ENCODE measurements at places on chromosomes 2 and 18.
A peak's percentile ranks its signal among the peaks of the same experiment; 100 is the strongest.

GRCh38 chr18:31246460-31246859 is 71.5 kb upstream of the DSG1 start:
- no peak for DNase-seq

- DNase-seq = no peak
Measured at GRCh38 chr18:54466248-54467005, 108.7 kb downstream of the C18orf54 start.

DNA sequence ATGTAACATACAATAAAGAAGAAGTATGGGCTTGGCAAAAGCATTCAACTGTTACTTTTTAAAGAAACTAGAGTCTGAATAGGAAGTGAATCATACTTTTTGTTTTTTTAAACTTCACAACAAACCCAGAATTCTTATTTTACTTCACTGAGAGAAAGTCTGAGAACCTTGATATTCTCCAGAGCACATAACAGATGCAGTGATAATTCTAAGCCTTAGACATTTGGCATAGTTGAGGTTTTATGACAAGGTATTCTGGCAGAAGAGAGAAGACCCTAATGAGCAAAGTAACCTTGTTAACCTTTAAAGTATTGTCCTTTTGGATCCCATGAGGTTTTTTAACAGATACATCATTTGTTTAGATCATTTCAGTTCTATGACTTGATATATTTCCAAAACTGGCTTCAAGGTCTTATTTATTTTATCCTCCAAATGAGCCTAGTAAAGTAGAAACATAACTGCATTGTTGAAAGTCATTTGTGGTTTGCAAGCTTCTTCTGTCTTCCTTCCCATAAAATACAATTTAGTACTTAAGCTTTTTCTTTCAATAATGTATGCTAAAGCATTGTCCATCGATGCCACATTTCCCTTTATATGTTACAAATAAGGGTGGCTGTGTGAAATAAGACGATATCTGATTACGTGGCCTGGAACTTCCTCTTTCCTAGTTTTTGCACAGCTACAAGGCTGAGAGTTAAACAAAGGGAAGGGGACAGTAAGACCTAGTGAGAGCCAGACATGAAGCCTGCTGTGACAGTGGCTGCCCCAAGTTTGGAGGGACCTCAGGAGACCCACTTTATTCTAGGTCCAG is 86.1 kb upstream of the ITPRID2 start:
- DNase-seq = no peak

DNA sequence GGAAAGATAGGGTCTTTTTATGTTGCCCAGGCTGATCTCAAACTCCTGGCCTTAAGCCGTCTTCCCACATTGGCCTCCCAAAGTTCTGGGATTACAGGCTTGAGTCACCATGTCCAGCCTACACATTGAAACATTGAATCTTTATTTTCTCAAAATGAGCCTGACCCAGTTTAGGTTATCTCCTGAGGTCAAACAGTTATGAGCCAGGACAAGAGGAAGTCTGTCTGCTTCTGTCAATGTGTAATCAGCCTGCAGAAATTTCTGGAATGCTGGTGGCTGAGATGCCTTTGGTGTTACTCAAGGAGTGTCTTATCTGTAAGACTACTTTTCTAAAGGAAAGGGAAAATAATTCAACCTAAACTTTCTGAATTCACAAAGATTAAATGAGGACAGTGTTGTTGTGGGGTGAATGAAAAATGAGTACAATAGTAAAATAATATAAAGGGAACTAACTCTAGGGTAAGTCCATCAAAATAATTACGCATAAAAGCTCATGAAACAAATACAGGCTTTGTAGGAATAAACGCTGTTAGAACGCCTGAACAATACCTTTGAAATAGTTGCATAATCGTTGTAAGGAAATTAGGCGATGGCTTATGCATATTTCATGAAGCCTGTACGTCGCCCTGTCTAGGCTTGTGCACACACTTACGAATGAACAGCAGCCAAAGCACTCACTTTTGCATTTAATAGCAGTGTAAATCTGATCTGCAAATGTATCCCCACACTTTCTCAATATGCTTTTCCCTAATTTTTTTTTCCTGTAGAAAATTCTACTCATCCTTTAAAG is 260.8 kb downstream of the RDH14 start:
- DNase-seq = no peak

GRCh38 chr2:209334188-209335017 is 89.4 kb upstream of the MAP2 start:
- DNase-seq = peak; percentile 32

DNA sequence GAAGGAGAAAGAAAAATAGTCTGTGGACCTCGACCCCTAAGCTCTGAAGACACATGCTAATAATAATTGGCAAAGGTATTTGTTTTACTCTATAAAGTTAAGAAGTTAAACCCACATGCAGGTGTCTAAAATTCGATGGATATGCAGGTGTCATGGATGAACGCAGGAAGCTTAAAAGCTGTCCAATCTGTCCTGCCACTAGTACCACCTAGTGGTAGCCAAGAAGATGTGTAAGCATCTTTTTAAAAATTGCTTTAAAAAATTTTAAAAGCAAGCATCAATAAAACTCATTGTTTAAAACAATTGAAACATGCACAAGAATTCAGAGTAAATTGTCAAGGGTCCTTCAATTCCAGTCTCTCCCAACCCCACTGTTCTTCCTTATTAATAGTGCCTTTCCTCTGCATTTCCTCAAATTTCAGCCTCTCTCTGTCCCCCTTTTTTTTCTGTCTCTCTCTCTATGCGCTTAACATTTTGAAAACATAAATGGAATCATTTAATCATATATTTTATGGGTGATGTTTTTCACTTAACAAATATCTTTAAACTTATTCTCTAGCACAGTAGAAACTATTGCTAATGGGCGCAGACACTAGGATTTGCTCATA is 30.6 kb upstream of the PPP3R1 start:
- peak; percentile 12 for DNase-seq

DNA sequence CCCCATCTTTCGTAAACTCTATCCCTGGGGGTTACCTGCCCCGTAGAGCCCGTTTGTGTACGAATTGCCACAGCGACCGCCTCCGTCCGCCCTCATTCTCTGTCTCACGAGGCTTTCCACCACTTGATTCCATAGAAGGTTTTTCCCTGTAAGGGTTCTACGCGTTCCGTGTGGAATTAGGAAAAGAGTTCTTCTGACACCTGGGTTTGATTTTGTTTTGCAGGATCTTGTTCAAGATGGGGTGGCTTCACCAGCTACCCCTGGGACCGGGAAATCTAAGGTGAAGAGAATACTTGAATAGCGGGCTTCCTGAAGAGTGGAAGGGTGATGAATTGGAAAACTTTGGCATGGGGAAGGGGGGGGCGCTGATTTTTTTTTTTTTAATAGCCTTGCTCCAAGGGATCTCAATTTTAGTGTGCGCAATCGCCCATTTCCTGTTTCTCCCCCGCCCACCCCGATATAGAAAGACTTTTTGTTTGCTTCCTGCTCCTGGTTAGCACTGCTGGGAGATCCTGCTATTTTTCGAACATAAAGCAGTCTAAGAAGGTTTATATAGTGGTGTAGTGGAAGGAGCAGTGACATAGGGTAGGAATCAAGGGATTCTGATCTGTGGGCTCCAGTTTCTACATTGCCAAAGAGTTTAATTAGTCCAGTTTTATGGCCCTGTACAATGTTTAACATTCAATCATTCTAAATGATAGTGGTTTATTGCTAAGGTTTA is 564 bp downstream of the GCC2 start:
- DNase-seq = no peak

DNA sequence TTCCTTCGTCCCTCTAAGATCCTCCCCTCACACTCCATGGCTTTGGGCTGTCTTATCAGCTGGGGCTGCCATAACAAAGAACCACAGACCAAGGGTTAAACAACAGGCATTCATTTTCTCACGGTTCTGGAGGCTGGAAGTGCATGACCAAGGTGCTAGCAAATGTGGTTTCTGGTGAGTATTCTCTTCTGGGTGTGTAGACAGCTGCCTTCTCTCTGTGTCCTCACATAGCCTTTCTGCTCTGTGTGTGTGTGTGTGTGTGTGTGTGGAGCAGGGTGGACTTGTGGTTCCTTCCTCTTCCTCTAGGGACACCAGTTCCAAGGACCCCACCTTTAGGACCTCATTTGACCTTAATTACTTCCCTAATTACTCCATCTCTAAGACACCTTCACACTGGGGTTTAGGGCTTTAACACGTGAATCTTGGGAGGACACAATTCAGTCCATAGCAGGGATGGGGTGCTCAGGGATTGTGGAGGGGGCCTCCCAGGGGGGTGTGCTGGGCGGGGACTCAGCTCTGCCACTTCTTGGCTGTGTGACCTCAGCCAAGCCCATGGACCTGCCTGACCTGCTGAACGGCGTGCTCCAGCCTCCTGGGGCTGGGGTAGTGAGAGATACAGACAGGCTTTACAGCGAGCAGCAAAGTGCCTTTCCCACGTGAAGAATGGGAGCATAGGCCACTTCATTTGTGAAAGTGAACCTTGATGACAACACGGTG is 38.0 kb downstream of the ACKR3 start:
- no peak for DNase-seq

DNA sequence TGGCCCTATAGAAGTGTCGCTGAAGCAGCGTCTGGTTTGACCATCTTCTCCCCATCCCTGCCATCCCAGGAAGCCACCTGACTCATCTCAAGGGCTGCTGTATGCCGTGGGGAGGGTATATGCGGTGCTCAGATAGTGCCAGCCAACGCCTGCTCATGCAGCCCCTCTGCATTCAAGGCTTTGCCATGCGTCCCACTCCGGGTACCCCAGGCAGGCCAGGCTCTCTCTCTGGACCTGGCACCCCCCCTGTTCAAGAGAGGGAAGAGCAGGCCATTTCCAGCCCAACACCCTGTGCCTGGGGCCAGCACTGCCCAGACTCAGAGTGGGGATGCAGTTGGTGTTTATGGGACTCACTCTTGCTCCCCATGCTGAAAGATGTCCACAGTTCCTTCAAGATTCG is 130.0 kb downstream of the GLI2 start:
- no peak for DNase-seq

DNA sequence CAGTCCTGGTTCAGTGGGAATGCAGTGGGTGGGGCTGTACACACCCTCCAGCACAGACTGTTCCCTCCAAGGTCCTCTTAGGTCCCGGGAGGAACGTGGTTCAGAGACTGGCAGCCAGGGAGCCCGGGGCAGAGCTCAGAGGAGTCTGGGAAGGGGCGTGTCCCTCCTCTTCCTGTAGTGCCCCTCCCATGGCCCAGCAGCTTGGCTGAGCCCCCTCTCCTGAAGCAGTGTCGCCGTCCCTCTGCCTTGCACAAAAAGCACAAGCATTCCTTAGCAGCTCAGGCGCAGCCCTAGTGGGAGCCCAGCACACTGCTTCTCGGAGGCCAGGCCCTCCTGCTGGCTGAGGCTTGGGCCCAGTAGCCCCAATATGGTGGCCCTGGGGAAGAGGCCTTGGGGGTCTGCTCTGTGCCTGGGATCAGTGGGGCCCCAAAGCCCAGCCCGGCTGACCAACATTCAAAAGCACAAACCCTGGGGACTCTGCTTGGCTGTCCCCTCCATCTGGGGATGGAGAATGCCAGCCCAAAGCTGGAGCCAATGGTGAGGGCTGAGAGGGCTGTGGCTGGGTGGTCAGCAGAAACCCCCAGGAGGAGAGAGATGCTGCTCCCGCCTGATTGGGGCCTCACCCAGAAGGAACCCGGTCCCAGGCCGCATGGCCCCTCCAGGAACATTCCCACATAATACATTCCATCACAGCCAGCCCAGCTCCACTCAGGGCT is 17.5 kb upstream of the FAHD2A start:
- no peak for DNase-seq

DNA sequence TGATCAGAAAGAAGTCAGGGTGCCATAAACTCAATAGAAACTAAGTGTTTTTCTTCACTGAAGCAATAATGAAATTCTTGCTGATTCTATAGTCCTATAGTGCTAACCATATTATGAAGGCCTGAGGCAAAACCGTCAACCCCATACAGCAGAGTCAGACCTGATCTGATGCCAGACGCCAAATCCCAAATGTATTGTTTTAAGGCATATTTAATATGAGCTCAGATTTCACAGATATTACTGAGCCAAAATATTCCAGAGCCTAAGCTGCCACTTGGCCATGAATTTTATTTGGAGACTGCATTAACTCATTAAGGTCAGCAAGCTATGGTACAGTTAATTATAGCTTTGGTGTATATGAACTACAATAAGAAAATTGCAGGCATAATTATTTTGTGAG is 53.4 kb downstream of the SCN1A start:
- DNase-seq = no peak

DNA sequence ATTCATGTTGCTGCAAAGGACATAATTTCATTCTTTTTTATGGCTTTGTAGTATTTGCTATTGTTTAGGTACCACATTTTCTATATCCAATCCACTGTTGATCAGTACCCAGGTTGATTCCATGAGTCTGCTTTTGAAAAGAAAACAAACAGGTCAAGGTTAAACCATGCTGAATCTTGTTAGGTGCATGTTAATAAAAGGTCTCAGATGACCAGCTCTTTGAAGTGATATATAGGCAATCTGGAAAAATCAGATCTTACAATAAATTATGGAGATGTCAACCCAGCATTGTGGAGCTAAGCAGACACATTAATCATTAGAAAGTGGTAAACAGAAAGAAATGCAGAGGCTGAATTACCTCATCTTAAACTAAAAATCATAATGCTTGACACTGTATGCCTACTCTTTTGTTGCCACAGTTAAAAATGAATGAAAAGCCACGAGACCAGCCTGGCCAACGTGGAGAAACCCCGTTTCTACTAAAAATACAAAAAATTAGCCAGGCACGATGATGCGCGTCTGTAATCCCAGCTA is 246.0 kb downstream of the CTNNA2 start:
- no peak for DNase-seq

DNA sequence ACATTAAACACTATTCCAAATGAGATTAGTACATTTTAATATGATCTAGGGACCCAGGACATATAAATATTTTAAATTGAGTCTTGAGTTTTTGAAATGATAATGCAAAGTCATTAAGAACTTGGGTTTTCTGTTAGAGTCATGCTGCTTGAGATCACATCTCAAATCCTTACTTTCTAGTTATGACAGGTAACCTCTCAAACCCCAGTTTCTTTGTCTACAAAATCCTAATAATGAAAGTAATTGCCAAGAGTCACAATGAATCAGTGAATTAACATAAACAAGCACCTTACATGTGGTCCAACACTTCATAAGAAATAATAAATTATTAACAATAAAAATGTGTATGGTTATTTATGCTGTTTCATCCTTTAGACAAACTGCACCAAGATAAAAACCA is 607.6 kb downstream of the LRP1B start:
- DNase-seq = no peak

DNA sequence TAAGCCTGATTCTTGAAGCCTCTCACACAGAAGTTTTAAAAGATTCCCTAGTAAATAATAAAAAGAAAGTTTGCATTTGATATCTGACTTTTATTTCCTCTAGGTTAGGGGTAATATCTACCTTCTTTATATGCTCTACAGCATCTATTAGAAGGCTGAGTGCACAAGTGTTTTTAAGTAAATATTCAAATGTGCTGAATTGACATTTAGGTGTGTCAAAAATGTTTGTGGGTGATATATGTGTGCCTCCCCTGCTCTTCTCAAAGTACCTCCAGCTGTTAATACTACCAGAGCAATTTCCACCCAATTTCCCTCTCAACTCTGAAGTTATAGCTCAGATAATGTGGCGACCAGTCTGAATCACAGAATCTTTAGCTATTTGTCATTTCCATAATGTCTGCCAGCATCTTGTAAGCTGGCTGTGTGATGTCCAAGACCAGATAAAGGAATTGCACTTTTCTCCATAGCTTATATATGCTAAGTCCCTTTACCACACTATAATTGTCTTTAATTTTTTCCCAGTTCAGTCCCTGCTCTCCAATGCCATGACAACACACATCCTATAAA is 24.4 kb upstream of the ERMN start:
- DNase-seq = no peak

GRCh38 chr18:46333431-46334135 is 229.4 kb downstream of the HAUS1 start:
- DNase-seq = no peak

Data from stimulated activated naive CD8-positive, alpha-beta T cell treated with anti-CD3 and anti-CD28 coated beads, Interleukin-15, amount 100 ng/mL, for 72 hours (primary cell).